ENCODE measurements at places on chromosomes 2 and 18.
A peak's percentile ranks its signal among the peaks of the same experiment; 100 is the strongest.

- DNase-seq: no peak
Measured at GRCh38 chr2:149782572-149782971, 195.0 kb upstream of the MMADHC start.

DNA sequence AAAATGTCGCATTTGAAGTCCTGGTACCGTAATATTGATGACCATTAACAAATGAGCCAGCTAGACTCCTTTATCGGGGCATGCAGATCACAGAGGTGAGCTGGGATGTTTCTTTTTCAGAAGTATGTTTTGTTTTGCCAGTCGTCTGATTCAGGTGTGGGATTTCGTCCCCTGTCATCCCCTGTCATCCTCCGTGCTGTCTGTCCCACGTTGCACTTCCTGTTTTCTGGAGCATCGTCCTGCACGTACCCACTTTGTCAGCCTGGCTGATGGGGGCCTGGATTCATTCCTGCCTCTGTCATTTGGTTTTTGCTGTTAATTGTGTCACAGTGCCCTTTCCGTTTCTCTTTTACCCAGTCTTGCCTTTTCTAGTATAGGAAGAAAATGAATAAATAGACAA is 72.8 kb downstream of the ASAP2 start:
- DNase-seq: no peak

GRCh38 chr18:63162271-63163014 is 157.1 kb downstream of the BCL2 start:
- DNase-seq: no peak

DNA sequence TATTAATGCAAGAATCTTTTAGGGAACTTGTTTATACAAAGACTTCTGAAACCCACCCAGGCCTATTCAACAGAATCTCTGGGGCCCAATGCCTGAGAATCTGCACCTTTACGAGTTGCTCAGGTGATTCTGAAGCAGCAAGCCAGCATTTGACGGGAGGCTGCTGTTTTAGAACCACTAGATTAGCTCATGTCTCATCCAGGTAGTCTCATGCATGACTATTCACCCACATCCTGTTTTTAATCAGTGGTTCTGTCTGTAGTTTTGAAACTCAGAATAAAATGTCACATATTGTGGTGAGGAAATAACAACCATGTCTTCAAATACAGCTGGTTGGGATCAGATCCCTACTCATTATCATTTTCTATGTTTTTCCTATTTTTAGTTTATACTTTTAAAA is 39.5 kb downstream of the CYTIP start:
- DNase-seq: peak; percentile 59

DNA sequence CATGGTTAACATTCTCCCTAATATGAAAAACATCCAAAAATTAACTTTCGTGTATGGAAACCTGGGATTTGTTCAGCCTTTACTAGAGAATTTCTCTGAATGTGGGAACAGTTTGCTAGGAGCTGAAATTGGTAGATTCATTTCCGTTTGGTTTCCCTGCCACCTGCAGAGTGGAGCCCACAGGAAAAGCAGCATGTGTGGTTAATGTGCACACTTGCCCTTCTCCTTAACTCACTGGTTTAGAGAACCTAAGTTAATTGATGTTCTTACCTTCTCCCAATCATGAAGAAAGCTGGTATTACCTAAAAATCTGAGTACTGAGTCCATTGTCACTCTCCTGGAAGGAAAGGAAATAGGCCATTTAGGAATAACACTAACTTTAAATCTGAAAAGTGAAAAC is 37.6 kb upstream of the ASXL3 start:
- DNase-seq: no peak

- DNase-seq: no peak
Measured at GRCh38 chr2:217436386-217436785, 566.4 kb downstream of the TNS1 start.

DNA sequence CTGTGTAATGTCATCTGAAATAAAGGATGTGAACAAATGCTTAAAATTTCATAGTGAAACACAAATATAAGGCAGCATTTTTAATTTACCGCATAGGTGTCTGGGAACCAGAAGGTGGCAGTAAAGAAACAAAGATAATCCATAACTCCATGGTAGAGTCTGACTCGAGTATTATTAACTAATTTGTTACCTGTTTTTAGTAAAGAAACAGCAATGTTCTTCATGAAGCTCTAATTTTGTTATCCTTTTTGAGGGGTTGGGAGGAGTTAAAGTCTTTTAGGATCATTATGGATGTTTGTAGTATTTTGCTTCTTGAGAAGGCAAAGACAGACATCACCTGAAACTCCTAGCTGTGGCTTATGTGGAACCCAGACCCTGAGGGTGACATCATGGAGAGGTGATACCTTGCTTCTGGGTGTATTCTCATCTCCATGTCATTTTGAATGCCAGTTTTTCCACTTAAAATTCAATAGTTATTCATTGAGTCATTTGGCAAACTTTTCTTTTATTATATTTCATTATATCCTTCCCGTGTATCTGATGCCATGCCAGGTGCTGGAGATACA is 286.2 kb upstream of the EPAS1 start:
- peak; percentile 59 for DNase-seq

- DNase-seq: no peak
Measured at GRCh38 chr2:96225016-96225533, 16.4 kb upstream of the STARD7 start.

GRCh38 chr2:168683996-168684395 is 118.4 kb upstream of the NOSTRIN start:
- DNase-seq: no peak

DNA sequence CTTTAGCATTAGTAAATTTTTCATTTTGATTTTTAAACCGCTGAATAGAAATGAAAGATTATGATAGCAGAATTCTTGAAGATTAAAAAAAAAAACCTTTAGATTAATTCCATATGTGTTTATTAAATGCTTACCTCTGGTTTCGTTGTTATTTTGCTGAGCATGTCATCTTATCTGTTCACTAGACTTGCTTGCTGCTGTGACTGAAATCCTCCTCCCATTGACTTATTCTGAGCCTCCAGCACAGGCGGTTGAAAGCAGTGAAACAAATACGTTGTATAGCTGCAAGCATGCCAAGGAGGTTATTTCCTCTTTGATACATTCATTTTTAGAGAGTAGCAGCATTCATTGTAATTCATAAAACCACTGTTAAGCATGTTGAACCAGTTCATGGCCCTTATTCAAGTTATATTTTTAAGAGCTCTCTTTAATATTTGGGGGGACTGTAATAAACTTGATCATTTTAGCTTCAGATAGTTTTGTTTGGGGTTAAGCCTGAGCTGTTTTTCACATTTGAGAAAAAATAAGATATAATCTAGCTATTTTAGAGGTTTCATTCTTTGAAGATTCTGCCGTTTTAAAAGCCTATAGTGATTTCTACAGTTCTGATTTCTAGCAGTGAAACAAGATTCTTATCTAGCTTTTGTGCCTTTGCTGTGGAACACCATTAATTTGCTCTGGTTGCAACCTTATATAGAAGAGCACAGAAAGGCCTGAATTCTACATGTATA is at the start of gene HTR2B:
TSS of gene HTR2B (minus strand) at position 205 of the 731 bp plus-strand sequence. CDS start 1,278 bp downstream, outside the sequence.
- no peak for DNase-seq

DNA sequence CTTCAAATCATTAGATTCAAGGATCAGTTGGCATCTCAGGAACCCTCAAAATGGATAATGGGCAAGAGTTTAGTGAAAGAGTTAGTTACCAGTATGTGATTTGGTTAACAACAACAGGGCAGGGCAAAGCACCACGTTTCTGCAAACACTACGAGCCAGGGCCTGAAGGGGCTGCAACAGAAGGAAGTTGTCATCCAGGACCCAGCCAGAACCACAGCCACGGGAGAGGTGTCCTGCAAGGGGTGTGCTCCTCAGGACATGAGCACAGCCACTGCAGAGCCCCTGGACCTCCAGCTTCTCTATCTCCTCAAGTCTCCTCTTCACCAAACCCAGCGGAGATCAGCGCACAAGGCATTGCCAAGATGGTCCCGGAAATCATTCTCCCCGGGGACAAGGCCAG is 173.3 kb upstream of the PIEZO2 start:
- peak; percentile 46 for DNase-seq

- DNase-seq: peak; percentile 76
Measured at GRCh38 chr2:20494241-20494640, 47.4 kb downstream of the RHOB start.

DNA sequence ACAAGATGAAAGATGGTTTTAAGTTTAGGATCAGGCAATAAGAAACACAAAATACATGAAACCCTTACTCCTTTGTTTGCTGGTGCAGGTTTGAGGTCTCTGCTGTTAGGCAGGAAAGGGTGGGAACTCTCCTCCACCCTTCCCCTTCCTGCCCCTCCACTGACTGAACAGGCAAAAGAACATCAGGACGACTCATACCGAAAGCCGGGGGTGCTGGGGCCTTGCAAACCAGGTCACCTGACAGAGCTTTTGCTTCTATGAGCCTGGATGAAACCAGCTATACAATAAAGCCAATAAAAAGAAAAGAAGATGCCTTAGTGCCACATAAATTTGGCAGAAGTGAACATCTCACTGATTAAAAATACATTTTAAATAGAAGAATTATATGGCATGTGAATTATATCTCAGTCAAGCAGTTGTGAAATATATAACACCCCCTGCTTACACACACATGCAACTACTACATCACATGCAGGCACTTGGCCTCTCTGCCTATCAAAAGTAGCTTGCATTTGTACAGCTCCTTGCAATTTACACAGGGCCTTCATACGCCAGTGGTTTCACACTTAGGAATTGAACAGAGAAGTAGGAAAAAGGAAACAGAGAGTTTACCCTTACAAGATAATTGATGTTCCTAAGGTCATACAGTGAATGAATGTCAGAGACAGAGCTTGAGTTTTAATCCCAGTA is 215.1 kb upstream of the TRIB2 start:
- peak; percentile 25 for DNase-seq

DNA sequence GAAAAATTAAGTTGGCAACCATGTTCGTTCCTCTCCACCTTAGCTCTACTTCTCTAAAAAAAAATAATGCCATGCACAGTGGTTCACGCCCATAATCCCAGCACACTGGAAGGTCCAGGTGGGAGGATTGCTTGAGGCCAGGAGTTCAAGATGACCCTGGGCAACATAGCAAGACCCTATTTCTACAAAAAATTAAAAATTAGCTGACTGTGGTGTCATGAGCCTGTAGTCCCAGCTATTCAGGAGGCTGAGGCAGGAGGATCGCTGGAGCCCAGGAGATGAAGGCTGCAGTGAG is 40.1 kb upstream of the NPAS2 start:
- no peak for DNase-seq

DNA sequence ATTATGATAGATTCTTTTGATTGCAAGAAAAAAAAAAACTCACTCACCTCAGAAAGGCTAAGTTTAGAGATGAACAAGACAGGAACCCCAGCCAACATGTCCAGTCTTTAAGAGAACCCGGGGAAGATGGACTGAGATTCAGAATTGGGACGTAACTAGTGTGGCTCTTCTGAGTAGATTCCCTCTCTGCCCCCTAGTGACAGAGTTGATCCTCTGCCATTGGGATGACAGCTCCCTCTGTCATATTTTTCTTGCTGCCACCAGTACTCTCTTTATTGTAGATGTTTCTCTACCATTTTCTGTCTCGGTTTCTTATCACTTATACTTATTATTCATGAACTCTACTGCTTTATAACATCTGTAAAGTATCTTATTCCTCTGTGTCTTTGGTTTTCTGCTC is 77.7 kb downstream of the GULP1 start:
- DNase-seq: peak; percentile 66

- DNase-seq: peak; percentile 91
Measured at GRCh38 chr2:66432801-66433694, 1.9 kb upstream of the MEIS1 start.

GRCh38 chr18:61093965-61094364 is 239.3 kb upstream of the CDH20 start:
- DNase-seq: no peak

DNA sequence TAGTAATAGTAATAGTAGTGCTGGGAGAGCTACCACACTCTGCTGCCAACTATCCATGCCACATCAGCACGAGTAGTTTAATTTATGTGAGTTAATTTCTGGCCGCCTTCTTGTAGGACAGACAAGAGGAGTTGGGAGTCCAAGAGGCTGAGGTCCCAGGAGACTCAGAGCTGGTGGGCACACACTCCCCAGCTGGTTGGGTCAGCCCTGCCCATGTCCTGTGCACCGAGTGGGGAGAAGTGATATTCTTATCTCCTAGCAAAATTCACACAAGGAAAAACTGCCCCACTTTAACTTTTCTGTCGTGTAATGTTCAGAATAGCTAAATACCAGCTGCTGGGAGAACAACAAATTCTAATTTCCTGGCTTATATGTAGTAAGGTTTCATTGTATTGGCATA is 15.2 kb upstream of the MAP4K4 start:
- DNase-seq: no peak

GRCh38 chr18:36582988-36583745 is 245.6 kb downstream of the TPGS2 start:
- DNase-seq: peak; percentile 20

- no peak for DNase-seq
Measured at GRCh38 chr2:151922845-151923666, 94.8 kb upstream of the ARL5A start.

GRCh38 chr2:230140667-230141066 is 71.9 kb upstream of the SLC16A14 start:
- DNase-seq: no peak
